ENCODE measurements at places on chromosomes 13 and 19.

GRCh38 chr13:90533866-90534265, 813.6 kb upstream of the MIR17HG start:
- DNase-seq, result no peak

DNA sequence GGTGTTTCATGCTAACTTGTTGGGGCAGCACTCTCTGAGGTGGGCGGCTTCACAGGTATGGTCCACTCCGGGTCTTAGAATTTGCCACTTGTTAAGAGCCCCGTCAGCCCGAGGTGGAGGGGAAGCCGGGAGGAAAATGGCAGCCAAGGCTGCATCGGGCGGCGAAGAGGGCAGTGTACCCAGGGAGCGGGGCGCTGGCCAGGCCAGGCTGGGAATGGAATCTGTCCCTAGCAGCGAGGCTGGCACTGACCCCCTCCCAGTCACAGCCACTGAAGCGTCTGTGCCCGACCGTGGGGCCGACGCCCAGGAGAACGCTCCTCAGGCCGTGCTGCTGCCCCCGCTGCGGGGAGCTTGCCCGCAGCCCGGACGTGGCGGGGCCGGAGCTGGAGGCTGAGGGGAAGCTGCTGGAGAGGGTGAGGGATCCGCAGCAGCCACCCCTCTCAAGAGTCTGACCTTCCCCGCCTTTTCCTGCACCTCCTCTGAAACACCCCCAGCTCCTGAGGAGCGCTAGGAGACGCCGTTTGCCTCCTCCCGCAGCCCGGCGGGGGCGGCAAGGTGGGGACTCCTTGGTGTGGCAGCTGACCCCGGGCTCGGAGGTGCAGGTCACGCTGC, 313.8 kb upstream of the SPRY2 start:
- no peak for DNase-seq

GRCh38 chr13:30321256-30321655, 13.9 kb upstream of the KATNAL1 start:
- no peak for DNase-seq

DNA sequence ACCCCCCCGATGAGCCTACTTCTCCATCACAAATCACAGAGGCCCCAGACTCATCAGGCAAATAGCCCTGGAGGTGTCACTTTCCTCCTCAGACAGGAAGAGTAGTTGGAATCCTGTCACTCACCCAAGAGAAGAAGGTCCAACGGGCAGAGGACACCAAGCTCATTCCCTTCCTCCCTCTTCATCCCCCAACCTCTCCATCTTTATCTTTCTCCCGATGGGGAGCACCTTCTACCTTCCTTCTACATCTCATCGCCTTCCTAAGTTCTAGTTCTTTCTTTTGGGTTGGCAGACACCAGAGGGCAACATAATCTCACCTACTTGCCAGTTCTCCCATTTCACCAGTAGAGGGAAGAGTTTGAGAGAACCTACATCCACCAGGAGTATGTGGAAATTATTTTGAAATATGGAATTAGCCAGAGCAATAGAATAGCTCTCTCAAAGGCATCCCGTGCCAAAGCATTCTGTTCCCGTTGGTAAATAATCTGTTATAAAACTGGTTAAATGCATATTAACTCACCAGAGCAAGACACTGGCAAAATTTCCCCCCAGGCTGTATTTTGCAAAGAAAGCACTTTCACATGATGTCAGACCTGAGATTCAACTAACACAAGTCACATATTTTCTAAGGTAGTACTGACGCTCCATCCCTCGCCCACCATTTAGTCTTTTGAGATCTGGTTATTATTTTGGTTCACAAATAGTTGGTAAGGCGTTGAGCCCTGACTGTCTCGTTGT, 55.0 kb downstream of the ZIC5 start:
- peak; percentile 63 for DNase-seq

- DNase-seq, result no peak
Observed at GRCh38 chr19:15374796-15375440, 4.7 kb downstream of the AKAP8 start.

DNA sequence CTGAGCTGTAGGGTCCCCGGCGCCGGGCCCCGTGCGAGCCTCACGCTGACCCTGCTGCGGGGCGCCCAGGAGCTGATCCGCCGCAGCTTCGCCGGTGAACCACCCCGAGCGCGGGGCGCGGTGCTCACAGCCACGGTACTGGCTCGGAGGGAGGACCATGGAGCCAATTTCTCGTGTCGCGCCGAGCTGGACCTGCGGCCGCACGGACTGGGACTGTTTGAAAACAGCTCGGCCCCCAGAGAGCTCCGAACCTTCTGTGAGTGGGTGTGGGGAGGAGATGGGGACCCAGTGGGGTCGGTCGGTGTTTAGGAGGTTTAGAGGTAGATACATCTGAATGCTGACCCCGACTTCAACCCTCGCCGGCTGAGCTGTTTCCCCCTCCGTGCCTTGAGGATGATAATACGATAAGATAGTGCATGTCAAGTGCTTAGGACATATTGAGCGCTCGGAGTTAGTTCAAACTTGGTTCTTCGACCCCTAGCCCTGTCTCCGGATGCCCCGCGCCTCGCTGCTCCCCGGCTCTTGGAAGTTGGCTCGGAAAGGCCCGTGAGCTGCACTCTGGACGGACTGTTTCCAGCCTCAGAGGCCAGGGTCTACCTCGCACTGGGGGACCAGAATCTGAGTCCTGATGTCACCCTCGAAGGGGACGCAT, 1.9 kb downstream of the ICAM5 start:
- no peak for DNase-seq

- no peak for DNase-seq
Observed at GRCh38 chr19:13712767-13713201, 51.5 kb upstream of the MRI1 start.

DNA sequence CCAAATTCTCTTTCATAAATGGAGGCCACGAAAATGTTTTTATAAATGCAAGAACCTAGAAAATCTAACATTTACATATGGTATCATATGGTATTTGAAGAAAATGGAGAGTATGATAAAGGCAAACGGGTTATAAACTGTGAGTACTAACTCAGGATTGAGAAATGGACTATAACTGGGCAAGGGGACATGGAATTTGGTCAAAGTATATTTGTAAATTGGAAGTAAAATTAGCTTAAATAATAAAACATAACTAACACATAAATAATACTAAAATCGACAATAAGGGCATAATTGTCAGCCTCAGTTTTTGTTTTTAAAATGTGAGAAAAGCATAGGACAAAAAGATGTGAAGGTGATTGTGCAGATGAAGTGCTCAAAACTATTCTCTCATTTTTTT, 1516.3 kb upstream of the MIR17HG start:
- no peak for DNase-seq

DNA sequence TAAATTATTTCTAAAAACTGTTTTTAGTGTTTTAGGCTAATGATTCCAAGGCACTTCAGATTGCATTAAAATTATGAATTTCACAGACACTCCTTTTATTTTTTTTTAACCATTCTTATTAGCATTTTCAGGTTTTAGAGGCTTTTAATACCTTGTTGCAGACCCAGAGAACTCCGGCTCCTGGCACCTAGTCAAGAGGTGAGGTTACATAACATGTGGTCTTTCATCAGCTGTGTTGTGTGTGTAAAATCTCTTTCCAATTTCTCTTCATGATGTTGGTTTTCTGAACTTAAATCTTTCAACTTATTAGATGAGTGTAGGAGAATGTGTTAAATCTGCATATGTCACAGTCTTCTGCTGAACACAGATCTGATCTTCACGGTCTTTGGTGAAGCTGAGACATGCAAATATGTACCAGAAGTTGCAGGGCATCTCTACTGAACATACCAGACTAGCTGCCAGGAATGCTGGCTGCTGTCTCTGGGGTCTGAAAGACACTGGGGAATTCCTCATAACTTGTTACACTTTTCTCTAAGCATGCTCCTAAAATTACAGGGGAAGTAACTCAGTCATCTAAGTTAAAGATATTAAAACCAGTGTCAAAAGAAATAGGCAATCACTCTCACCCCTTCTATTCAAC, 1165.3 kb downstream of the EFNB2 start:
- DNase-seq, result no peak

DNA sequence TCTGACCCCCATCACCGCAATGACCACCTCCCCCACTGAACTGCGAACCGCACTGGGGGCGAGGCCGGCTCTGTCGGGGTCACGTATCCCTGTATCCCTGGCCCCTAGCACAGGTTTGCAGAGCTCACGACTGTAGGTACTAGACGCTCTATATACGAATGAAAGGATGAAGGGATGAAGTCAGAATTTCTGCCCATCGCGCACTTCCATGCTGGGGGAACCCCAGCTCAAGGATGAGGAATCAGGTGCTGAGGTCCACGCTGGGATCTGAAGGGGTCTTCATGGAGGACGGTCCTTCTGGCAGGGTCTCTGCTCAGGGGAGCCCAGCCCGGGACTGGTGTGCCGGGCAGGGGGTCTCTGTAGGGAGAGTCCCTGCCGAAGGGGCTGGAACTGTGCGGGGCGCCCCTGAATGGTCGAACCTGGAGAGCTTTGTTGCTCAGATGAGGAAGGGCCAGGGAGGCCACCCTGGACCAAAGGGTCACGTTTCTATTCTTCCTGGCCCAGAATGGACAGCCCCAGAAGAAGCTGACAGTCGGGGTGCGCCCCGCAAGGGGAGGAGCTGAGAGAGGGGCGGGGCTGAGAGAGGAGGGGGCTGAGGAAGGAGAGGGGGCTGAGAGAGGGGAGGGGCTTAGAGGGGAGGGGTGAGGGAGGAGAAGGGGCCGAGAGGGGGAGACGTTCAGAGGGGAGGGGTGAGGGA, 37.9 kb upstream of the SEMA6B start:
- peak; percentile 33 for DNase-seq

DNA sequence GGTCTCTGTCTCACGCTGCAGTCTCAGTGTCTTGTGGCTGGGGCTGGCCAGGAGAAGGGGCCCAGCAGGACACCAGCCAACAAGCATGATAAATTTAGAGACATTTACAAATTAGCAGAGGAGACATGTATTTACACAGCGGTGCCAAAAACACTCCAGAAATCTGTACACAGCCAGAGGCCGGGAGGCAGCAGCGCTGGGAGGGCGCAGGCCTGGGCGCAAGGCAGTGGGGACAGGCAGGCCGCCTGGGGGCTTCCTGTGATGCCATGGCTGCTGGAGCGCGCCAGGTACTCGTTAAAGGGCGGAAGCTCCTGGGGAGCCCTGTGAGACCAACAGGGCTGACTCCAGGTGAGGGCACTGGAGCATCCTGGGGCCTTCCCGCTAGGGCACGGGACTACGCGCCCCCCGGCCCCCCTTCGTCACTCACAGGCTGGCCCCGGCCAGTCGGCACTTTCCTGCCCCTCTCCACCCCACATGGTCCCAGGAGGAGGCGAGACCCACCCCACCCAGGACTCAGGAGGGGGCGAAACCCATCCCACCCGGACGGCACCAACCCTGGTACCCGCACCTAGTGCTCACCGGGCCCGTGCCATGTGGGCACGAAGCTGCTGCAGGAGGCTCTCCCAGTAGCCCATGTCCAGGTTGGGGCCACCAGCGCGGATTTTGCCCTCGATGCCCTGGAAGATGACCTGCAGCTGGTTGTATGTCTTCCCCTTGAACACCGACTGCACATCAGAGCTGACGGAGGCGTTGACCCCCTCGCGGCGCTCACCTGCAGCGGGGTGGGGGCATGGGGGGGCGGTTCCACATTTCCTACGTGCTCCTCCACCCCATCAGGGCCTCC, 7.4 kb upstream of the TBXA2R start:
- no peak for DNase-seq

DNA sequence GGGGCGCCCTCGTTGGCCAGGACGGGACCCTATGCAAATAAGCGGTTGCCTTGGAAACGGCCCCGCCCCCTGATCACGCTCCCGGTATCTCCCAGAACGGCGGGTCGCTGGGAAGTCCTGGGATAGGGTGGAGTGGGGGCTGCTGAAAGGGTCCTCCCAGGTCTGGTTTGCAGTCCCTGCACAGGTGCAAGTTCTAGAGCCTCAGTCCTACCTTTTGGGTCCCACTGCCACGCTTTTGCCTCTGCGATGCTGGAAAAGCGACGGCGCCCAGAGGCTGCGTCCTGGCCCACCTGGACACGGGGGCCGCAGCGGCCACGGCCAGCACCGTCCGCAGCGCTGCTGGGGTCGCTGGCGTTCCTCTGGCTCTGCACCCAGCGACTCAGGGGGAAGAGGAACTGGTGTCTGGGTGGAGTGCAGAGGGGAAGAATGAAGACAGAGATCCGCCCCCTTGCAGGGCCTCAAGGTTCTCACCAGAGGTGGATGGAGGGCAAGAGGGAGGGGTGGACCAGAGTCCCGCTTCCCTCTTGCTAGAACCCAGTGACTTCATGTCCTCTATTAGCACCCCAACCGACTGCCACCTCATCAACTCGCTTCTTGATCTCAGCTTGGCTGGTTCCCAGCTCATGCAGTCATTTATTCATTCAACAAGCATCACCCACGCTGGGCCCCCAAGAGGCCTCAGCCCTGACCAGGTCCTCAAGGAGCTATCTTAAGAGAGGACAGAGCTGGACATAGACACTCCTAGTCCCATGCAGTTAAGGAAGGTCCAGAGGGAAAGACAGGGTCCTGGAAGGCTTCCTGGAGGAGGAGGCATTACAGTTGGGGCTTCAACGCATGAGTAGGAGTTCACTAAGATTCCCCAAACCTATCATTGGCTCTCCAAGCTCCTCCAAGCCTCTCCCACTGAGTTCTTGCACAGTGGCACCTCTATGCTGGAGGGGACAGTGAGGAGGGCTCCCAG, at the start of gene LRRC25:
LRRC25 (minus strand) TSS at position 381 of the 961 bp plus-strand sequence. CDS start 659 bp downstream, outside the sequence.
- no peak for DNase-seq

DNA sequence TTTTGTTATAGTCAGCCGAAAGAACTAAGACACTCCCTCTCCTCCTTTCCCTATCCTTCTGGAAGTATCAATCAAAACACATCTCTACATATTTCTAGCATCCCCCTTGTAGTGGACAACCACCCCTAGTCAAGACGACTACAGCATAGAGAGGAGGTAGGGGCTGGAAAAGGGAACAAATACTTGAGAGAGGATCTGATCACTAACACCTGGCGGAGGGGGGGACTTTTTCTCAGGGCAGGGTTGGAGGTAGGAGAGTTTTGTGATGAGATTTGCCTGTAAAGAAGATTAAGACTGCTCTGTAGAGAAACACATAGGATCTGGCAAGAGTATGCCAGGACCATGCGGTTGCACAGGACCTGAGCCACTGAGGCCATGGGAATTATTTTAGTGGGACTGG, 208.1 kb downstream of the SHISA2 start:
- DNase-seq, result no peak

GRCh38 chr13:43229506-43229905, 206.1 kb downstream of the DNAJC15 start:
- DNase-seq, result peak; percentile 87

Measured in EL (cell line).